ENCODE measurements at places on chromosomes 7 and 10.

DNA sequence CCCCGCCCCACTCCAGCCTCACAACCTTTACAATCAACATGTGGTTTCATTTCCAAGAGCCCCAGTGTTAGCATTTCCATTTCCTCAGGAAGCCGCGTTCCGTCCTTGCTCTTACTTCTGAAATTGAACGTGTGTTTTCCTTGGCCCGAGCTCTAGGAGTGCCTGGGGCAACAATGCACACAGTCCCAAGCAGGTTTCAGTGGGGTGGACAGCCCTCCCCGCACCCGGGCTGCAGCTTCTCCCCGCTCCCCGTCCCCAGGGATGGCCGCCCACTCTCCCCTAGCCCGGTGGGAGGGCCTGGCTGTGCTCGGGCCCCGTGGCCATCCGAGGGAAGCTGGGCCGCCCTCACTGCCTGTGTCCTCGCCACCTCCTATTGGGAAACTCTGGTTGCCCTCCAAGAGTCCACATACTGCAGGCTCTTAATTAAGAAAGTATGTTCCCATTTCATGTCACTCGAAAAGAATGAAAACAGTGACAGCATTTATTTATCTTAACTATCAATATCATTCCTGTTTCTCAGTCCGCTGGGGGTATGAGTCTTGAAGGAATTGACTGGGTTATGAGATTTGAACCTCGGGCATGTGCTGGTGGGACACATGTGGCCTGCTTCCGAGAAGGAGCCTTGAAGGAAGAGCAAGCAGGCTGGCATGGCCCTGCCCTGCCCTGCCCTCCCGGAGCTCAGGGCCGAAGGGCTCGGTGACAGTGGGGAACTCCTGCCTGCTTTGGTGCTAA lies 163.8 kb downstream of the GRK5 start:
- no peak for DNase-seq

DNA sequence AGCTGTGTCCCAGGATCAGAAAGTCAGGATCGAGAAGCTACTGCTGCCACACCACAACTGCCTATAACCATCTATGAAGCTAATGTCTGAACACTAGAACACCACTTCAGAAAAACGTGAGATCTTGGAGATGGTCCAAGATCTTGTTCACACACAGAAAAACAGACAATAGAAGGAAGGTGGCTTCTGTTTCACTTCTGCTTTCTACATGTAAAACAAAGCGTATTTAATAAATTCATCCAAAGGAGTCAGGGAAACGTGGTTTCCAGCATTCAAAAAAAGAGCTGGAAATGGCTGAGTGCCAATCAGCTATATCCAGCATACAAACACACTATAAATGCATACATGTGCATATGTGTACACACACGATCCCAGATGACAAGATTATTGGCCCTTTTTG lies 70.2 kb upstream of the CCDC71L start:
- no peak for DNase-seq

DNA sequence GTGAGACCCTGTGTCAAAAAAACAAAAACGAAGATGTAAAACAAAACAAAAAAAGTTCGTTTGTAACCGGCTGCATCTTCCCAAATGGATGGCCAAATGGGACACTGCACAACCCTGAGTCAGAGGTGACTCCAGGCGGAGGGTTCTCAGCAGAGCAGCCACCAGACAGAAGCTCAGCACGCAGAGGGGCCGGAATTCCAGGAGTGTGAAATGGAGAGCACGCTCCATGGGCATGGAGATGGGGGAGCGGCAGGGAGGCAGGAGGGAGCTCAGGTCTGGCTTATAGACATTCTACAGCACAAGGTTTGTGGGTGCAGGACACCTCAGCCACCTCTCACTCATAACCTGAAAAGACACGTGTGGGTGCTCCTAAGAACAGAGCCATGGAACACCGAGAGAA lies 227.0 kb downstream of the MAD1L1 start:
- DNase-seq, result no peak

DNA sequence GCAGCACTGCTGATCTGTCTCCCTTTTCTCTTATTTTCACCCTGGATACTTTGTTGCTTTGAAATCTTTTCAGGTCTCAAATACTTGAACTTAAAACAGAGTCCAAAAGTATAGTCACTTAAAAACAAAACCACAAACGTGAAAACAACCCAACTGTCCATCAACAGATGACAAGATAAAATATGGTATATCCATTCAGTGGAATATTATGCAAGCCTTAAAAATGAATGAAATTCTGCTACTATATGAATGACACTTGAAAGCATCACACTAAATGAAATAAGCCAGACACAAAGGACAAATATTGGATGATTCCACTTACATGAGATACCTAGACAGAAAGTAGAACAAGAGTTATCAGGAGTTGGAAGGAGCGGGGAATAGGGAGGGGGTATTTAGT lies 44.7 kb upstream of the EFCAB10 start:
- no peak for DNase-seq

DNA sequence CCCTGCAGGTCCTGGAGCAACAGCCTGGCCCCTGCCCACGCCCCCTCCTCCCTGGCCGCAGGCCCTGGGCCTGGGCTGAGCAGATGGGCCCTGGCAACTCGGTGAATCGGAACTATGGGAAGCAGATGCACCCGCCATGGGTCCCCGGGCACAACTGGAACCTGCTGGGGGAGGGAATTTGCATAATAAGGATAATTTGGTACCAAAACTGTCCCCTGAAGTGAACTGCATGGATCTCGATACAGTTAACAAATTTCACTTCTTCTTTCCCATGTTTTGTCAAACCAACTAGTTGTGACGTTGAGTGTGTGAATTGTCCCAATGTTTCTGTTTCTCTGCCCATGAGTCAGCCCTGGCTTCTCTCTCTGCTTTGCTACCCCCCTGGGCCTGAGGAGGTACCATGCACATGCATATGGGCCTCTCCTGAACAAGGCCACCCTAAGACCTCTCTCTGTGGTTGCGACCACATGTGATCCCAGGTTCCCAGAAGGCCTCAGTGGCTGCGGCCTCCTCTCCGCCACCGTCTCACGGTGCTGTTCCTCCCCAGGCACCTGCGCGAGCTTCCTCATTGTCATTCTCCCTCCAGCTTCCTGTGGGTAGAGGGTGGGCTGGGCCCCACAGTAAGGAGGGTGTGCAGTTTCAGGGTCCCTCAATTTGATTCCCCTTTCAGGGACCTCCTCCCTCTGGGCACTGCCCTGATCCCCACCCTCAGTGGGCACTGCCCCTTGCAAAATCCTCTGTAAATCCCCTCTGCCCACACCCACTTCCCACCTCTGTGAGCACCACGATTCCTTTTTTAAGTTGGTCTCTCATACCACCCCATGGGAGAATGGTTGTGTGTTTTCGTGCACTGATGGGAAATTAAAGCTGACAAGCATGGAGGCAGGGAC lies 40.0 kb downstream of the FIGNL1 start:
- no peak for DNase-seq

- no peak for DNase-seq
Observed at GRCh38 chr10:111277661-111278060, 200.8 kb downstream of the ADRA2A start.

GRCh38 chr10:76882245-76882644 lies 755.4 kb downstream of the KCNMA1 start:
- peak; percentile 25 for DNase-seq

GRCh38 chr10:56135828-56136227 lies 225.2 kb downstream of the ZWINT start:
- no peak for DNase-seq
